Cerebellum (tissue), 4 donors: ENCODE measurements at places on chromosomes 7 and 10. TPM values are rescaled to one million over a fixed set of nuclear protein-coding genes. Genes with fewer than 3 reads are reported as not detected.

DNA sequence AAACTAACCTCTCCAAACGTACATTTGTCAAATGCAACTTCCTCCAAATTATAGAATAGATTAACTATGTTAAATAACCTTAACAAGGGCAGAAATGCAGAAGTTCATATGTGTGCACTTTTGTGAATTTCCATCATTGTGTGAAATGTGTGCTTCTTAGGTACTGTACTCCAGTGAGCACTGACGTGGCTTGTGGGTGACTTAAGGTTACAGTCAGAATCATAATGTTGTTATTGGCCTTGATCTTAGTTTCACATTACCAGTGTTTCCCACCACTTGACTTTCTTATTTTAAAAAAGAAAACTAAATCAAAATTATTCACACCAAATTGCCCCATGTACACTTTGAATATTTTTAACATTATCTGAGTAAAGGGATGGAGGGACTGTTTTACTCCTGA, 155.1 kb upstream of the FZD8 start:
- no peak for DNase-seq

DNA sequence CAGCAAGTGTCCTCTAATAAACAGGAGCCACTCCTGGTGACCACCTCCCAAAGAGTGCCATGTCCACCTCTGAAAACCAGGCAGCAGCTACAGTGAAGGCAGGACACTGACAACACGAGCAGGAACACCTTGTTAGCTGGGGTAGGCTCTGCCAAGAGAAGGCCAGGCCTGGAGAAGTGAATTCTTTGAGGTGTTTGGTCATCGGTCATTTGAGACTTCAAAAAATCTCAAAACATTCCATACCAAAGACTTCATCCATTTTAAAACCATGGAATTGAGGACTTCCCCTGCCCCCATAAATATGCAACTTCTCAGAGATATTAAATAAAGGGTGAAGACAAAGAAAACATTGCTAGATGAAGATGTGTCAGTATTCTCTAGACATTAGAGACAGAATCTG, 28.4 kb upstream of the OPALIN start:
- no peak for DNase-seq

DNA sequence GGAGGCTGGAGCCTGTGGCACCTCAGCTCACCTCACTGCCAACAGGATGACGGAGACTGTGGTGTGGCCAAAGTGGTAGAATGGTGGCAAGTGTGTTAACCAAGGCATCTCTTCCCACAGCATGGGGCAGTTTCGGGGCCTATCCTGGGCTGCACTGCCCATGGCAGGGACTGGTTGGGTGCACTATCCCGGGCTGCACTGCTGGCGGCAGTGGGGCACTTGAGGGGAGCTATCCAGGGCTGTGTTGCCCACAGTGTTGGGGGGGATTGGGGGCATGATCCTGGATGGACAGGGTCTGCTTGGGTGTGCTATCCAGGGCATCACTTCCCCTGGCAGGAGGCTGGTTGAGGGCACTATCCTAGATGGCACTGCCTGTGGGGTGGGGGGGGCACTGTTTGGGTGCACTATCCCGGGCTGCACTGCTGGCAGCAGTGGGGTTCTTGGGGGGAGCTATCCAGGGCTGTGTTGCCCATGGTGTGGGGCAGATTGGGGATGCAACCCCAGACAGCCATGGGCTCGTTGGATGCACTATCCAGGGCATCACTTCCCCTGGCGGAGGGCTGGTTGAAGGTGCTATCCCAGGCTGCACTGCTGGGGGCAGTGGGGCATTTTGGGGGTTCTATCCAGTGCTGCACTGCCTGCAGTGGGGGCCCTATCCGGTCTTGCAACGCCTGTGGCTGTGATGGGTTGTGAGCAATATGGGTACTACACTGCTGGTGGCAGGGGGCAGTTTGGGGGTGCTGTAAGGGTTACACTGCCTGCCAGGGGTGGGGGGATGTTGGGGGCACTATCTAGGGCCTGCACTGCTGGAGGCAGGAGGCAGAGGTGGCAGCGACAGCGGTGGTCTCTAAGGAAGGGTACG, 129.7 kb downstream of the ZNF248 start:
- DNase-seq: no peak

The LIPM gene
- not detected for total RNA-seq

DNA sequence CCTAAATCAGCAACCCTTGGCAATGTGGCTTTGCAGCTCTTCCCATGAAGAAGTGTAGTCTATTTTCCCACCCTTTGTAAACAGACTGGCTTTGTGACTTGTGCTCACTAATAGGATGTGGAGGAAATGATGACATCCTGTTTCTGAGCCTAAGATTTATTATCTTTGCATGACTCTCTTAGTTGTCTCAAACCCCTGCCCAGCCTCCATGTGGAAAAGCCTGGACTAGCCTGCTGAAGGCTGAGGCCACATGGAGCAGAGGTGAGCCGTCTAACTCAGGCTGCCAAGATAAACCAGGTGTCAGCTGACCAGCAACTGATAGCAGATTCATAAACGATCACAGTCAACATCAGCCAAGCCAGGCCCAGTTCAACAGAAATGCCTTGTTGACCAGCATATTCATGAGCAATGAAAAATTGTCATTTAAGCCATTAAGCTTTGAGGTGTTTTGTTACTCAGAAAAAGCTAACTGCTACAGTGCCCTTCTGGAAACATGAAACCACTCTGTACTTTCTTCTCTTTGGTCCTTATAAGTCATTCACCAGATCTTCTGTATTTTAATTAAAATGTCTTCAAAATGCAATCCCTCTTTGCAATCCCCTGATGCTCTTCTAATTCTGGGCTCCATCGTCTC, 586.3 kb upstream of the ANKRD30A start:
- no peak for DNase-seq

DNA sequence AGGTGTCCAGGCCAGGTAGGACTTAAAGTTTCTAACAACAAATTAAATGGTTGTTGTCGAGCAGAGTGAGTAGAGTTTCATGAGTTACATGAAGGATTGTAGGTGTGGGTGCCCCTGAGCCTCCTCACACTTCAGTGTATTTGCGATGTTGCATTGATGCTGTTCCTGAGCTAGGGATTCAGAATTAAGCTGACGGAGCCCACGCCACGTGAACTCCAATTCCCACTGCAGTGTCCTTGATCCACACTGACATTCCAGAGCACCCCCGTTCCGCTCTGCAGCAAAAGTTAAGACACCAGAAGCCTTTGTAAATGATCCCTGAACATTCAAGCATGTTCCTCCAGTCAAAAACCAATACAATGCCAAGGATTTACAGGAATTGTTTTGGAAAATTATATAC, 78.8 kb upstream of the SEC61G start:
- DNase-seq: no peak

The SFRP5 gene
- 1.5 TPM for total RNA-seq

- DNase-seq: no peak
These were observed 15.8 kb downstream of the GTPBP4 start for GRCh38 chr10:1003884-1004670.

- no peak for DNase-seq
These were observed 54.1 kb downstream of the FAM171A1 start for GRCh38 chr10:15316871-15317464.

GRCh38 chr7:74023092-74023536, 4.9 kb upstream of the ELN start:
- DNase-seq: no peak

DNA sequence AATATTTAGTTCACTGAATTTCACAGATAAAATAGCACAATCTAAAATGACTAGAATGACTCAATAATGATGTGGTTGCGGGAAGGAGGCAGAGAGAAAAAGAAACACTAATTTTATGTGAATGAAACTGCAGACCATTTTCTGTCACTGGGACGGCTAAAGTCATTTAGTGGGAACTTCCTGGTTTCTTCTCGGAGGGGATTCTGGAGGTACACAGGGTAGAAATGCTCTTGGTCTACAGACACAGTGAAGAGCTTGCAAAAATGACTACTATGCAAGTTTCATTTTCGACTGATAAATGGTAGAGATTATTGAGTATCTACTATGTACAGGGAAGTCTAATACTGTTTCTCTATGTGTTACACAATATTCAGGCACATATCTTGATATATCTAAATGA, 63.5 kb upstream of the LRRN3 start:
- DNase-seq: no peak

The A1CF gene
- not detected for total RNA-seq

DNA sequence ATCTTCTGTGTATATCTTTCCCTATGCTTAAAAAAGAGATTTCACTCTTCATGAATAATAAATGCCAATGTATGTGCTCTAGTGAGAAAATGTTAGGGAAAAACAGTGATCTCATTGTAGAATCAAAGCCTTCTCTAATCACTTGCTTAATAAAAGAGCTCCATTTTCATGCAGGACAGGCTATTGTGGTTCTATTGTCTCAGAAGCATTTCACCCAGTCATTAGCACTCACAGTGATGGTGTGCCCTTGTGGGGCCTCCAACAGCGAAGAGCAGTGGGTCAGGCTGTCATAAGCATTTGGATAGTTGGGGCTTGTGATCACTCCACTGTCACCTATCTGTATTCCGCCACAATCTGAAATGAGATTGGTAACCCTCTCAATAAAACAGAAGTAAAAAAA, 83.9 kb upstream of the RSU1 start:
- no peak for DNase-seq

DNA sequence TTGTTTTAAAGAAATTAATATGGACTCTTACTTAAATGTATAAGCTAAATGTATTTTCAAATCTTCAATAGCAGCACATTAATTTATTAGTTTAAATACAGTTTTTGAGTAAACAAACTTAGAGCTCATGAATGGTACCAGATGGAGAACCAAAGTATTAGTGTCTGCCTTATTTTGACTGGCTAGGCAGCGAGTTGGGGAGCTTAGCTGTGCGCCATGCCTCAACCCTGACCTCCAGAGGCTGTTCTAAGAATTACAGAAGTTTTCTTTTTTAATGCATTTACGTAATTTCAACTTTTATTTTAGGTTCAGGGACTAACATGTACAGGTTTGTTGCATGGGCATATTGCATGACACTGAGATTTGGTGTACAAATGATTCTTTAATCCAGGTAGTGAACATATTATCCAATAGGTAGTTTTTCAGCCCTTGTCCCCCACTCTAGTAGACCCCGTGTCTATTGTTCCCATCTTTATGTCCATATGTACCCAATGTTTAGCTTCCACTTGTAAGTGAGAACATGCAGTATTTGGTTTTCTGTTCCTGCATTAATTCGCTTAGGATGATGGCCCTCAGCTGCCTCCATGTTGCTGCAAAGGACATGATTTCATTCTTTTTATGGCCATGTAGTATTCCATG, 166.8 kb downstream of the IQUB start:
- no peak for DNase-seq

The RADIL gene
- 8.4 TPM for total RNA-seq

The MKI67 gene
- 13.6 TPM for total RNA-seq

- DNase-seq: no peak
These were observed 50.3 kb upstream of the ST8SIA6 start for GRCh38 chr10:17504547-17505245.

GRCh38 chr10:16644146-16644545, 122.5 kb upstream of the C1QL3 start:
- DNase-seq: no peak

The RBM20 gene
- 0.91 TPM for total RNA-seq

GRCh38 chr7:141664450-141664849, 37.5 kb downstream of the DENND11 start:
- DNase-seq: no peak

DNA sequence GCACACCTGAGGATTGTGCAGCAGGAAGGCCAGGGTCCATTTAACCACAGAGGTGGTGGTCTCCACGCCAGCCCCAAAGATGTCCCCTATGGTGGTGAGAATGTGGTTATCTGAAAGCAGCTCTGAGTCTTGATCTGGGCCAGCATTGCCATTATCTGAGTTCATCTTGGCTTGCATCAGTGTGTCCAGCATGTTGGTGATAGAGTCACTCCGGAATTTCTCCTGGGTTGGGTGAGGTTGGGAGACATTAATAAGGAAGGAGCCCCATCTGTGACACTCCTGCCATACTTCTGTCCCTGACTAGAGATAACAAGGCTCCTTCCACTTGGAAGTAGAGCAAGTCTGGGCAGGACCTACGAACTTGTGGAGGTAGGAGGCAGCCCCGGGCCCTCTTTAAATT, 4.2 kb downstream of the CYP17A1 start:
- DNase-seq: no peak

DNA sequence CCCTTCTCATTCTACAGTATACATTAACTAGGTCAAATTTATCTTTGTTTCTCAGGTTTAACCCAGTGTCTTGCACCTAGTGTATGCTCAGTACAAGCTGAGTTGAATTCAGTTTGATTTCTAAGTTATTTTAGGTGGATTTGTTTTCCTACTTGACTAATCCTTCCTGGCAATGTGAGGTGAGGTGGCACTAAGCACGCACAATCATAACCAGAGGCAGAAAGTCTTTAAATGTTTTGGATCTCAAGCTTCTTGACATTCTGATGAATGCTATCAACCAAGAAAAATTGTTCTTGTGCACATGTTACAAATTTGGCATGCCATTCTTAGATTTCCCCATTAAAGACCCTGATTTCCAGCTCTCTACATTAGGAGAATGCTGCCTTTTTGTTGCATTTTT, 3.2 kb downstream of the BZW2 start:
- DNase-seq: no peak

DNA sequence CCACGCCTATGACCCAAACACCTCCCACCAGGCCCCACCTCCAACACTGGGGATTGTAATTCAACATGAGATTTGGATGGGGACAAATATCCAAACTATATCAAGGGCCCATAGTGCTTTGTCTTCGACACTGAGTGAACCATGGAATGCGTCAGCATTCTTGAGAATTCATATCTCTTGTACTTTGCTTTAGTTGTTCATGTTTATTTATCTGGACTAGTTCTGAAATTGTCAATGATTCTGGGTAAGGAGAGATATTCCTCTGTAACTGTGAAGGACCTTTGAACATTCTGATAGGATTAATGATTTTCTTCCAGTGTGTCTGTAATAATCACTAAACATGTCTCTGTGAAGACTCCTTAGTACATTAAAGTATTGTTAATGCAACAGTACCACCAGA, 374.8 kb downstream of the LRMDA start:
- no peak for DNase-seq

The PITRM1 gene
- total RNA-seq: 53.3 TPM

DNA sequence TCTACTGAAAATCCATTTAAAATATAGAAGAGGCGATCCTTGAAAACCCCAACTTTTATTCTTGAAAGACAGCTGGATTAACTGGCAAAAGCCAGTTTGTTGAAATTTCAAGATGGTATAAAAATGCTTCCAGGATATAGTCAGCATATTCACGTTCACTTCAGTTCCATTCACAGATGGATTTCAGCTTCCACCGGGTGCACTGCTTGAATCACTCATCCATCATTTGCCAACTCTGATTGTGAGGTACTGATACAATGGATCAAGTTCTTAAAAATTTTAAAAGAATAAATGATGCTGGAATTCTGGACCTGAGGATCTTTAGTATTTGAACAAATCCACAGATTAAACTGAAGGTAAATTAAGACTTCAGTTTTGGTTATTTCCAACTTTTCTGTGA, 2.4 kb downstream of the PURB start:
- DNase-seq: no peak

DNA sequence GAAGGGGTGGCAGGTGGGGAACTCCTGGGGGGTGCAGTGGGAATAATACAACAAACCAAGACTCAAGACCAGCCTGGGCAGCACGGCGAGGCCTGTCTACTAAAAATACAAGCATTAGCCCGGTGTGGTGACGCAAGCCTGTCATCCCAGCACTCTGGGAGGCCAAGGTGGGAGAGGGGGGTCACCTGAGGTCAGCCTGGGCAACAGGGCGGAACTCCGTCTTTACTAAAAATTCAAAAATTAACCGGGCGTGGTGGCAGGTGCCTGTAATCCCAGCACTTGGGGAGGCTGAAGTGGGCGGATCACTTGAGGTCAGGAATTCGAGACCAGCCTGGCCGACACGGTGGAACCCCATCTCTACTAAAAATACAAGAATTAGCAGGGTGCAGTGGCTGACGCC, 48.4 kb upstream of the ELFN1 start:
- no peak for DNase-seq

- DNase-seq: no peak
These were observed 102.4 kb upstream of the IKZF1 start for GRCh38 chr7:50202052-50202555.
